Activated naive CD8-positive, alpha-beta T cell treated with anti-CD3 and anti-CD28 coated beads, Interleukin-2, amount 50 U/mL, for 24 hours (primary cell): ENCODE measurements at places on chromosomes 1 and 21.
A peak's percentile ranks its signal among the peaks of the same experiment; 100 is the strongest.

GRCh38 chr21:38489729-38490128, 8.5 kb downstream of the ERG start:
- DNase-seq: no peak
- no peak overlapping the region for H3K4me3 ChIP-seq
- peaks cover 17% of the 10 kb centered on the region for H3K27me3 ChIP-seq
- no peaks in the 10 kb centered on the region for H3K36me3 ChIP-seq
- no peak overlapping the region for H3K27ac ChIP-seq
- no peaks in the 10 kb centered on the region for H3K4me1 ChIP-seq

GRCh38 chr1:57848406-57848805, 424.5 kb upstream of the DAB1 start:
- H3K4me3 ChIP-seq: no peak overlapping the region
- H3K4me1 ChIP-seq: no peaks in the 10 kb centered on the region
- no peak for DNase-seq
- H3K36me3 ChIP-seq: no peaks in the 10 kb centered on the region
- peaks cover 6% of the 10 kb centered on the region for H3K27me3 ChIP-seq

DNA sequence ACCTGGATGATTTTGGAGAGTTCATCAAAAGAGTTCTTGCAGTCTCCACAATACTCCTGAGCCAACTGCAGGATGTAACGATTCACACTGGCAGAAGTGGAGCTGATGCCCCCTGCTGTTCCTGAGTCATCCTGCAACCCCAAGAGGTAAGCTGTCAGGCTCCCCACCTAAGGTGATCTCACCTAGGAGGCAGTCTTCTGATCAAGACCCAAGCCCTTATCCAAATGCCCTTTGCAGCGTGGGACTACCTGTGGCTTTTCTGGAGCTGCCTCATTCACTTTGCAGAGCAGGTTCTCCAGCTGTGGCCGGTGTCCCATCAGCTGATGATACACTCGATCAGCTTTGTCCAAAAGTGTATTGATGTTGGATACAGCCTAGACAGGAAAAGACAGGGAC, 96.4 kb downstream of the UBR4 start:
- H3K27ac ChIP-seq: no peak overlapping the region
- H3K27me3 ChIP-seq: no peaks in the 10 kb centered on the region
- DNase-seq: peak; percentile 10
- H3K4me3 ChIP-seq: no peak overlapping the region
- peaks cover 73% of the 10 kb centered on the region for H3K36me3 ChIP-seq

- no peak for DNase-seq
- no peaks in the 10 kb centered on the region for H3K36me3 ChIP-seq
- H3K27ac ChIP-seq: no peak overlapping the region
- H3K4me3 ChIP-seq: no peak overlapping the region
- H3K27me3 ChIP-seq: peaks cover 2% of the 10 kb centered on the region
- H3K4me1 ChIP-seq: peaks cover 6% of the 10 kb centered on the region
Observed at GRCh38 chr1:225155555-225155954, 226.1 kb downstream of the DNAH14 start.

DNA sequence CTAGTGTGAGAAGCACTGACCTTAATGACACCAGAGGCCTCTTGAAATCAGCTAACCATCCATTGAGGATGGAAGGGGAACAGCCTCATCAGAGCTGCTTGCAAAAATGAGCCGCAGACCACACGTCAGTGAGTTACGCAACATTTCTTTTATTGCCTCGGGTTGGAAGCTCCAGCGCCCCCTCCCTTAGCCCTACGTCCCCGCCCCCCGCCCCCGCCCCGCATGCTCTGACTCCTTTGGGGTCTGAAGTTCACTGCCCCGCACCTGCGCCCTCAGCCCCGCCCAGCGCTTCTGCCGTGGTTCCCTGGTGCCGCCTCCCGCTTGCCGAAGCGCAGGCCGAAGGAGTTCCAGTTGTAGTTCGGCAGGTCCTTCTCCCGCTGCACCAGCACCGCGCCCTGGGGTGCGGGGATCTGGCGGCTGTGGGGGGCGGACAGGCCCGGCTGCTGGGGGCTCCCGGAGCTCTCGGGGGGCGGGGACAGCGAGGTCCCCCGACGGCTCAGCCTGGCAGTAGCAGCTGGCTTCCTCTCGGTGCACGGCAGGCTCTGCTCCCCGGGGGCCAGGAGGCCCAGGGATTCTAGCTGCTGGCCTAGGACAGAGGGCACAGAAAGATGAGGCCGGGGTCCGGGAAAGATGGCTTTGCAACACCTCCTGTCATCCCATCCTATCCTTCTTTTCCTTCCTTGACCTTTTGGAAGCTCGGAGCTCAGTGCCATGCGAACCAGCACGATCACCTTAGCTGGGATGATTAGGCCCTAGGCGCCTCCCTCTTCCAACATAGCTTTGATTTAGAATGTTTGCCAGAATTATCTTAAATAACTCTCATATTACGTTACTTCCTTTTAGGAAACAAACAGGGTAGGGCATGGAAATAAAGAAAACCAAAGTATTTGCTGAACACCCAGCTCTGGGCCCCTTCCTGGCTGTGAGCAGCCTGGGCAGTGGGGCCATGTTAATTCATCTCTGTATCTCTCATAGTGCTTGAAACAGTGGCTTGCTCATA, 5.8 kb downstream of the KISS1 start:
- DNase-seq: peak; percentile 17
- no peak overlapping the region for H3K27ac ChIP-seq
- H3K4me1 ChIP-seq: peaks cover 20% of the 10 kb centered on the region
- H3K36me3 ChIP-seq: no peaks in the 10 kb centered on the region

DNA sequence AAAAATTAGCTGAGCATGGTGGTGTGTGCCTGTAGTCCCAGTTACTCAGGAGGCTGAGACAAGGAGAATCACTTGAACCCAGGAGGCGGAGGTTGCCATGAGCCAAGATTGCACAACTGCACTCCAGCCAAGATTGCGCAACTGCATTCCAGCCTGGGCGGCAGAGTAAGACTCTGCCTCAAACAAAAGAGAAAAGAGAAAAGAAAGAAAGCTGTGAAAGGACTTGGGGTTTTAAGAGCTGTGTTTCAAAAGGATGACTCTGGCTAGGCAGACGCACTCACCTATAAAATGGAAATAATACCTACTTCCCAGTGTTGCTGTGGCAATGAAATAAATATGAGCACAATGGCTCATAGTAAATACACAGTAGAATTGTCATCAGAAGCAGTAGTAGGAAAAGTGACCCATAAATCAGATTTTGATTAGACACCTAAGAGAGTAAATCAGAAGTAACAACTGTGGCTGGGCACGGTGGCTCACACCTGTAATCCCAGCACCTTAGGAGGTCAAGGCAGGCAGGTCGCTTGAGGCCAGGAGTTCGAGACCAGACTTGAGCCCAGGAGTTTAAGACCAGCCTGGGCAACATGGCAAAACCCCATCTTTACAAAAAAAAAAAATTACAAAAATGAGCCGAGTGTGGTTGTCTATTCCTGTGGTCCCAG, 45.9 kb upstream of the PUM1 start:
- no peaks in the 10 kb centered on the region for H3K4me1 ChIP-seq
- H3K27ac ChIP-seq: no peak overlapping the region
- DNase-seq: no peak
- no peaks in the 10 kb centered on the region for H3K36me3 ChIP-seq
- H3K4me3 ChIP-seq: no peak overlapping the region

- no peak overlapping the region for H3K27ac ChIP-seq
- DNase-seq: no peak
- H3K4me3 ChIP-seq: no peak overlapping the region
- no peaks in the 10 kb centered on the region for H3K4me1 ChIP-seq
Observed at GRCh38 chr1:162903246-162903645, 42.3 kb upstream of the CCDC190 start.

GRCh38 chr1:200452850-200453552, 43.2 kb upstream of the ZNF281 start:
- H3K36me3 ChIP-seq: no peaks in the 10 kb centered on the region
- H3K4me3 ChIP-seq: no peak overlapping the region
- H3K27me3 ChIP-seq: no peaks in the 10 kb centered on the region
- H3K27ac ChIP-seq: no peak overlapping the region

DNA sequence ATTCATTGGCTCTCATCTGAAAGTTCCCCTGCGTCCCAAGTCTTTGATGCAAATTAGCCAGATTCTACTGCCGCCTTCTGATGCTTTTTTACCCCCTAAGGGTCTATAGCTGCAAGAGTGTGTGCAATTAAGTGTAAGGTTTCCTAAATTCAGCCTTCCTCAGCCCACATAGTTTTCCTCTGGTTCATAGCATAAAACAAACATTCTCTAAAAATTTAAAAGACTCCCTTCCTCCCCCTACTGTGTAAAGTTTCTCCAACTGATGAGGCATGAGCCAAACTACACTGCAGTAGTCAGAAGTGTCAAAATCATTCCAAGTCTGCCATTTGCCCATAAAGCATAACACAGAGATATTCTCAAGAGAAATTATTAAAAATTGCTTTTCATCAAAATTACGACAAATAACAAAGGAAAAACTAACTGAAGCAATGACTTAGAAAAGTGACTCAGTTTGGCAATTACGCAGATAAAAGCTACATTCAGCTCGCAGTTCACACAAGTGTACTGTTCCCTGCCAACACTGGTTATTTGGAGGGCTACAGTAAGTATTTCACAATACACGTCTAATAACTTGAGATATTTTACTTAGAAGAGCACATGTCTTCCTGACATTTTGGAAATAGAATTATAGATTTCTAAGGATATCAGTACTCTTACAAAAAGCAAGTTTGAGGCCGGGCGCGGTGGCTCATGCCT, 15.4 kb downstream of the KCNH1 start:
- no peak overlapping the region for H3K4me3 ChIP-seq
- DNase-seq: no peak
- H3K4me1 ChIP-seq: no peaks in the 10 kb centered on the region
- H3K27me3 ChIP-seq: peaks cover 20% of the 10 kb centered on the region

DNA sequence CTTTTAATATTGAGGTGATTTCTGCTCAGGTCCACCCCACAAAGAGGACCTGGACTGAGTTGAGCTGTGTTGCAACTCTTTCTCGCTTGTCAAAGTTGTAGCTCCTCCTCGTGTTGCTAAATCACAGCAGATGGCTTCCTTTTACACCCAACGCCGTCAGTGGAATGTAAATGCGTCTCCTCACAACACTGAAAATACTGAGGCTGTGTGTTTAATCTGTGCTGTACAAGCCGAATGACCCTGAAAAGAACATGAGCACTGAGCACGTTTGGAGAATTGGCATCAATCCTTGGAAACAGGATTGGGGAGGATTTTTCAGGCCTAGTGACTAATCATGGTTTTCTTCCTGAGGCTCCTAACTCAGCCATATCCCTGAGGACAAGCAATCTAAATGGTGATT, 196.0 kb downstream of the CRB1 start:
- H3K27ac ChIP-seq: no peak overlapping the region
- no peaks in the 10 kb centered on the region for H3K27me3 ChIP-seq
- DNase-seq: no peak
- no peaks in the 10 kb centered on the region for H3K4me1 ChIP-seq

DNA sequence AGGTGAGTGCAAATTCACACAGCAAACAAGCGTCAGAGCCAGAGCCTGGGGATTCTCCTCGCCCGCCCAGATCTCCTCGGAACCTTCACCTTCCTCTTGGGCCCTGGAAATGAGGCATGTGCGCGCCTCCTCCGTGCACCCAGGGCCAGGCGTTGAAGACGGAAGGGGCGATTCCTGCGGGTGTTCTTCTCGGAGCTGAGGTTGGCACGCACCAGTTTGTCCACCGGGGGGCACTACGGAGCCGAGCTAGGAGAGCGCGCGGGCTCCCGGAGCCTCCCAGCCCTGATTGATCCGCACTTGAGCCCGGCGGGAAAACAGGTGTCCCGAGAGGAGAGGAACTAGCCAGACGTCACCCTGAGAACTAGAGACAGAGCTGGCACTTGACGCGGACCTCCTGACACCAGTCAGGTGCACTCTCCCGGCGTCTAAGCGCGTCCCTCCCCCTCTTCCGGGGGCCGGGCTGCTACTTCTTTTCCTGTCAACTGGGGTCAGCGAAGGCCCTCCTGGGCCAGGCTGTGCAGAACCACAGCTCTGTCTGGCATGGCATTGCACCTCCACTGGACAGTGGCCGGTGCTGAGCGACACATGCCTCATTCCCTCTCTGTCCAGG, 18.3 kb upstream of the SERINC2 start:
- H3K36me3 ChIP-seq: no peaks in the 10 kb centered on the region
- H3K27me3 ChIP-seq: no peaks in the 10 kb centered on the region
- DNase-seq: peak; percentile 90

- H3K27me3 ChIP-seq: peaks cover 6% of the 10 kb centered on the region
- no peaks in the 10 kb centered on the region for H3K36me3 ChIP-seq
- H3K4me3 ChIP-seq: no peak overlapping the region
- H3K27ac ChIP-seq: no peak overlapping the region
- H3K4me1 ChIP-seq: no peaks in the 10 kb centered on the region
Observed at GRCh38 chr1:201419256-201419655, 2.3 kb downstream of the TNNI1 start.
